ENCODE measurements at places on chromosomes 4 and X.

DNA sequence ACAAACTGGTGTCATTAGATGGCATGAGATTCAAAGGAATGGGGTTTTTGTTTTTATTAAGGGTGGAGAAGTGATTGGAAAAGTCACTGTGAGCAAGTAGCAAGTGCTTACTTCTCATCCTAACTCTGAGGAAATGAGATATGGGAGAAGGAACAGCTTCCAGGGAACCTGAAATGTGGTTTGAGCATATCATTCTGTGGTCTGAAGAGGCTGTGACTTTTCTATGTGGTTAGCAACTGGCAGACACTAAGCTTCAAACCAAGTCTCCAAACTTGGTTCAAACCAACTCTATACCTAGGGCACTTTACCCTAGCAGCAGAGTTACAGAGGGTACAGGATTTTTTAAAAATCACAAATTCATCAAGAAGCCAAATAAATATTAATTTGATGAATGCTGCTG, 58.2 kb downstream of the DCLK2 start:
- DNase-seq, result no peak

GRCh38 chr4:42605264-42605663, 51.6 kb downstream of the ATP8A1 start:
- DNase-seq, result no peak

GRCh38 chr4:38782452-38783108, at the start of gene TLR10:
Gene TLR10 (minus strand): TSS chr4:38782990. CDS start chr4:38775590, 7,400 bp downstream.
- DNase-seq, result peak; percentile 17

- no peak for DNase-seq
Measured at GRCh38 chr4:80423553-80424224, 88.2 kb downstream of the CFAP299 start.

DNA sequence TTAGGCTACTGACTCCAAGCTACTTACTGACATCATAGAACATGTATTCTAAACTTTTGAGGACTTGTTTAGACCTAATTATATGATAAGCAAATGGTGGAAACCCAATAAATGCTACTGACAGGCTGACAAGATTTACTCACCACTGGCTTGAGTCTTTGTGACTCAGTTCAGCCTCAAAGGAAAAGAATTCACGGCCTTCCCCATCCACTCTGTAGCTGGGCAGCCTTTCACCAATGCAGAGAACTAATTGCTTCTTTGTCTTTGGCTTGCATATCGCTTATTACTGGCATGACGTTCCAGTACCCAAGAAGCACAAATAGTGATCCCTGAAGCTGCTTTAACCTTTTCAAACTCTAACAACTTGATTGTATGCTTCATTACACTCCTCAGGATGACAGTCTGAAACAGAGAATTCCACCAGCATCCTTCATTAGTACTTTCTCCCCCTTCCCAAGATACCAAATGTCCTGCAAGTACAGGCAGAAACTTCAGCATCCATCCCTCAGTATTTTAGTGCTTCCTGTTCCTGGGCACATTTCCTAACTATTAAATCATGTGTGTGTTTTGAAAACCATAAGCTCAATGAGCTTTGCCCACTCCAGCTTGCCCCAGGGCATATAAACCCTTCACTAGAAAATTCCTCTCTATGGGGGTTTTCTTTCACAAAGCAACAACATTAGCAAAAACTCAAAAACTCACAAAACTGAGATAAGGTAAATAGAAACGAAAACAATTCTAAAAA, 298.1 kb upstream of the SLC7A11 start:
- DNase-seq, result no peak

DNA sequence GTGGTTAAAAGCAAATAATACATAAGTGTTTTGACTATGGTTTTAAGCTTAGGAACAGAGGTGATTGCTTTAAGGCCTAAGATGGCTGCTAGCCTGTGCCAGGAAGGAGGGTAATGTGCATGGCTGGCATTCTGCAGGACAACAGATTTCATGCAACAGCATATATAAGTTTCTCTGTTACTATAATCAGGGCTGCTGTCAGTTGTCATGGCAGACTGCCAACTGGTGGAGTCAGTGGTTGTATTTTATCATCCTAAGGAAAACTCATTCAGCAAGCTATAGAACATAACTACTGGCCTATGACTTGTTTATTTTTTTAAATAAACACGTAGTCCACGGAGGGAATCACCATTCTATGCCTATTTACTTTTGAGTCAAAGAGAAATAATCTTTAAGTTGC, 77.7 kb upstream of the DCAF8L1 start:
- DNase-seq, result no peak

GRCh38 chrX:37676811-37677210, 8.8 kb upstream of the XK start:
- no peak for DNase-seq

Measured in H7 (cell line).